Spleen (tissue), 13 donors: ENCODE measurements at places on chromosomes 16 and 17. TPM values are rescaled to one million over a fixed set of nuclear protein-coding genes. Genes with fewer than 3 reads are reported as not detected.
A peak's percentile ranks its signal among the peaks of the same experiment; 100 is the strongest.

Gene SAMD14
- 1.9 TPM for polyA plus RNA-seq

DNA sequence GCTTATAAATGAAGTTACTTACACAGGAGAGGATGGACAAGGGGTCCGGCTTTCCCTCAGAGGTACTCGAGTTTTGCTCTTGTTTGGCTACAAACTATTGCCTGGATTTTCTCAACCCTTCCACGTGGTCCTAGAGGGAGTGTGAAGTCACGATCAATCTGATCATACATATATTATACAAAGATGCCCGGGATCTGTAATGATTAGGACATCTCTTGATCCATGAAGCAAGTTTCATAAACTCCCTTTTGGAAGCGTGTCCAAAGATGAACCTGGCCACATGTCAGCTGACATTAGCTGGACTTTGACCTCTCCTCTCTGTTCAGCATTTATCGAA, 2.3 kb upstream of the CDH11 start:
- no peak for DNase-seq
- peak overlapping the region; percentile 49 for H3K4me3 ChIP-seq
- peaks cover 14% of the 10 kb centered on the region for H3K4me1 ChIP-seq

- no peak for DNase-seq
- H3K27ac ChIP-seq: no peak overlapping the region
- H3K4me3 ChIP-seq: no peak overlapping the region
- H3K27me3 ChIP-seq: no peaks in the 10 kb centered on the region
These were observed 55.5 kb downstream of the ANKFY1 start for GRCh38 chr17:4208238-4208637.

DNA sequence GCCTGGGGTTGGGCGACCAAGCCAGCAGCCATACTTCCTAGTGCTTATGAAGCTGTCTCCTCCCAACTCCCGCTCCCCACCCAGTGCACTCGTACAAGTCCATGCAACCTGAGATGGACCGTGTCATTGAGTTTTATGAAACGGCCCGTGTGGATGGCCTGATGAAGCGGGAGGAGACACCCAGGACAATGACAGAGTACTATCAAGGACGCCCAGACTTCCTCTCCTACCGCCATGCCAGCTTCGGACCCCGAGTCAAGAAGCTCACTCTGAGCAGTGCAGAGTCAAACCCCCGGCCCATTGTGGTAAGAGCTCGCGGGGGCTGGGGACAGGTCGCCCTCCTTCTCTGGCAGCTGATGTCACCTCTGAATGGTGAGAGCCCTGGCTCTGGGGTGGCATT, 11.0 kb upstream of the KATNB1 start:
- DNase-seq: peak; percentile 64
- H3K27ac ChIP-seq: no peak overlapping the region
- peaks cover 4% of the 10 kb centered on the region for H3K4me1 ChIP-seq

GRCh38 chr17:34961093-34961911, at the start of the genes CCT6B and ZNF830:
TSS of gene CCT6B (minus strand) at chr17:34961460. CDS start at chr17:34961393, 67 bp downstream.
TSS of gene ZNF830 (plus strand) at chr17:34961540. CDS start at chr17:34961567, 27 bp downstream.
- peak; percentile 96 for DNase-seq
- peak within 1 kb of the TSS; percentile 83 for H3K4me3 ChIP-seq
- peaks cover 30% of the 10 kb centered on the region for H3K36me3 ChIP-seq

Gene BCO1
- polyA plus RNA-seq: not detected

DNA sequence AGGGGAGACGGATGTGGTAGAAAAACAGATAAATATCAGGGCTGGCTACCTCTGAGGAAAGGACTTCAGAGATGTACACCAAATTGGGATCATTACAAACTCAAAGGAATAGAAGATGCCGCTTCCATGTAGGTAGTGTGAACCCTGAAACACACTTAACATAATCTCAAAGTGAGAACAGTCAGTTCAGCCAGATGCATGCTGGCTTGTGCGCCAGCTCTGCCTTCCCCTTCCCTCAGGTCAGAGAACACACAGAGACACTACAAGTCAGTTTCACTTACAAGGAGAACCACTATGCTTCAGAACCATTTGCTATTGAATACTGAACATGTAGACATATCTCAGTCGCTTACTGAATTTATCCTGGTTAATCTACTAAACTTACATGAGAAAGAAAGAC, 176.0 kb upstream of the AXIN2 start:
- no peak overlapping the region for H3K4me3 ChIP-seq
- no peaks in the 10 kb centered on the region for H3K27me3 ChIP-seq
- H3K27ac ChIP-seq: no peak overlapping the region
- no peaks in the 10 kb centered on the region for H3K36me3 ChIP-seq
- no peaks in the 10 kb centered on the region for H3K4me1 ChIP-seq
- DNase-seq: no peak

DNA sequence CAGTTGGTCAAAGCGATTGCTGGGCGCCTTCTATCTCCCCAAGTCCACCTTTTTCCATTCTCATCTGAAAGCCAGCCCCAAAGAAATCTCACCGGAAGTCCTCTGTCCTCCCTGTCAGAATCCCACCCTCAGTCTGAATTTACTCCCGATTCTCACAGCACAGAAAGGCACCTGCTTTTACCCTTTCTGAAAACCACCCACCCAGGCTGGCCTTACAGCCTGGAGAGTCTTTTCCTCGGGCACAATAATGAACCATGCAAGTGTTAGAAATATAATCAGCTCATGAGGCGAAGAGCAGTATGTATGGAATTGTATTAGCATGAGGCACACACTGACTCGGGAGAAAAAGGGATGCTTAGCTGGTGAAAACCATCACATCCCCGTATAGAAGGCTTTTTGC, 1.2 kb upstream of the ZFHX3 start:
- H3K4me1 ChIP-seq: peaks cover 55% of the 10 kb centered on the region
- no peaks in the 10 kb centered on the region for H3K27me3 ChIP-seq
- no peaks in the 10 kb centered on the region for H3K36me3 ChIP-seq

GRCh38 chr16:52827456-52827855, 225.2 kb downstream of the CHD9NB start:
- H3K27me3 ChIP-seq: no peaks in the 10 kb centered on the region
- H3K36me3 ChIP-seq: no peaks in the 10 kb centered on the region
- H3K4me1 ChIP-seq: no peaks in the 10 kb centered on the region
- DNase-seq: no peak
- no peak overlapping the region for H3K4me3 ChIP-seq

DNA sequence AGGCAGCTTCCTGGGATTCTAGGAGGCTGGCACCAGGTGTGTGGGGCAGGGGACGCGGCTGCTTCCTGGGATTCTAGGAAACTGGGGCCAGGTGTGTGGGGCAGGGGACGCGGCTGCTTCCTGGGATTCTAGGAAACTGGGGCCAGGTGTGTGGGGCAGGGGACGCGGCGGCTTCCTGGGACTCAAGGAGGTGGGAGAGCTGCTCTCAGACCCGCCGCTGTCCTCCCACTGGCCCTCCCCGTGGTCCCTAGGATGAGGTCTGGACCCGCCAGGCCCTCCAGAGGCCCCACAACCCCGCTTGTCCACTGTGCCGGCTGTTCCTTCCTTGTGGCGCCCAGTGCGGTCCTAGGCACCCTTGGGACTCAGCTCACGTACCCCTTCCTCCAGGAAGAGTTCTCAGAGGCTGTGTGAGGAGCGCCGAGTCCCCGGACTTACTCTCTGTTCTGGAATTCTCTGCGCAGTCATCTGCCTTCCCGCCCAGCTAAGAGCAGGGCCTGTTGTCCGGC, 565 bp downstream of the DPEP1 start:
- no peaks in the 10 kb centered on the region for H3K36me3 ChIP-seq
- no peaks in the 10 kb centered on the region for H3K27me3 ChIP-seq
- no peak overlapping the region for H3K27ac ChIP-seq
- H3K4me1 ChIP-seq: peaks cover 19% of the 10 kb centered on the region
- H3K4me3 ChIP-seq: no peak overlapping the region

- no peaks in the 10 kb centered on the region for H3K27me3 ChIP-seq
- H3K4me3 ChIP-seq: no peak overlapping the region
- H3K4me1 ChIP-seq: no peaks in the 10 kb centered on the region
These were observed 58.1 kb upstream of the IRX6 start for GRCh38 chr16:55265926-55266325.

Gene NGFR
- polyA plus RNA-seq: 4.1 TPM
